HCT116 (cell line): ENCODE measurements at places on chromosomes 5 and 9. TPM values are rescaled to one million over a fixed set of nuclear protein-coding genes. Genes with fewer than 3 reads are reported as not detected.

Gene CCDC180
- total RNA-seq = 7.9 TPM

Gene SOX30
- total RNA-seq = 0.27 TPM

Gene NR2F1-AS1
- total RNA-seq = 20.1 TPM

Gene ACOT12
- not detected for total RNA-seq

Gene PCDHGA6
- total RNA-seq = 0.07 TPM

Gene SCAI
- 14.0 TPM for total RNA-seq

Gene C5orf58
- not detected for total RNA-seq

Gene ZFR
- total RNA-seq = 65.7 TPM

Gene TIGD6
- 2.1 TPM for total RNA-seq

Gene CDH6
- 0.12 TPM for total RNA-seq

Gene BARHL1
- not detected for total RNA-seq
